ENCODE measurements at places on chromosomes 3 and 15.

GRCh38 chr3:33883538-33883950 lies 85.1 kb downstream of the PDCD6IP start:
- DNase-seq, result peak; percentile 57

- no peak for DNase-seq
Measured at GRCh38 chr3:72109327-72110259, 324.6 kb upstream of the PROK2 start.

DNA sequence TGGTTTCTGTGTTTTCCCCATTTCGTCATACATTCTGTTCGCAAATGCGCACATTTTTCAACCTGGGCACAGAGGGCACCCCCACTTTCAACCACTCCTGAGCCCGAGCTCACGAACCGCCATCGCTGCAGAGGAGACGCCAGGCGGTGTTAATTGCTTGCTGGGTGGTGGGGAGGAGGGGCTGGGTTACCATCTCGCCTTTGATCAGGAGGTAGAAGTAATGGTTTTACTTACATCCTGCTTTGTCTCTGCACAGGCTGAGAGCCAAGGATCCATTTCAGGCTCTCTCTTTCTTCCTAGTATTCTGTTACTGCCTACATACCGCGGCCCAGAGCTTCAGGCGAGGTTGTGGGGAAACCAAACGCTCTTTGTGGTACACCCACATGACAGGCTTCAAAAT lies 177.3 kb upstream of the WNT5A start:
- DNase-seq, result peak; percentile 55

GRCh38 chr3:10417847-10418246 lies 87.5 kb downstream of the ATP2B2 start:
- no peak for DNase-seq

DNA sequence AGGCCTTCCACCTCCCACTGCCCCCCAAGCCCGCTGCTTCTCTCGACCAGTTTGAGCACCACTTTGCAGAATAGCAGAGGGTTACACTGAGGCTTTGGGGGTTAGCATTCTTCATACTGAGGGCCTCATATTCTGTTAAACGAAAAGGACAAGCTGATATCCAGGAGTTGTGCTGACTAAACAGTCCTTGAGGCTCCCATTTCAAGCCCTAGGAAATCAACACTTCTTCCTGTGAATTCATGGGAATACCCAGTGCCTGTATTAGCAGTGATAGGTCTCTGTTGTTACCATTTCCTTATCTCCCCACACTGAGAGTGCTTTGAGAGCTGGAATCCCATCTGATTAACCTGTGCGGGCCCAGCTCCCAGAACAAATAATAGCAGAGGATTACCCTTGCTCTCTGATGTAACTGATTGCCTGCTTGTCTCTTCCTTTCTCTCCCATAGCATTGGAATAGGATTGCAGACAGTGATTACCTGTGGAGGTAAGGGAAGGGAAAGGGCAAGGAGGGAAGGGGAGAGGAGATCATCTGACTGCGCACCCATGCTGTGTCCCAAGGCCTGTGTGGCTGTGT lies 930 bp downstream of the FBXW12 start:
- no peak for DNase-seq

DNA sequence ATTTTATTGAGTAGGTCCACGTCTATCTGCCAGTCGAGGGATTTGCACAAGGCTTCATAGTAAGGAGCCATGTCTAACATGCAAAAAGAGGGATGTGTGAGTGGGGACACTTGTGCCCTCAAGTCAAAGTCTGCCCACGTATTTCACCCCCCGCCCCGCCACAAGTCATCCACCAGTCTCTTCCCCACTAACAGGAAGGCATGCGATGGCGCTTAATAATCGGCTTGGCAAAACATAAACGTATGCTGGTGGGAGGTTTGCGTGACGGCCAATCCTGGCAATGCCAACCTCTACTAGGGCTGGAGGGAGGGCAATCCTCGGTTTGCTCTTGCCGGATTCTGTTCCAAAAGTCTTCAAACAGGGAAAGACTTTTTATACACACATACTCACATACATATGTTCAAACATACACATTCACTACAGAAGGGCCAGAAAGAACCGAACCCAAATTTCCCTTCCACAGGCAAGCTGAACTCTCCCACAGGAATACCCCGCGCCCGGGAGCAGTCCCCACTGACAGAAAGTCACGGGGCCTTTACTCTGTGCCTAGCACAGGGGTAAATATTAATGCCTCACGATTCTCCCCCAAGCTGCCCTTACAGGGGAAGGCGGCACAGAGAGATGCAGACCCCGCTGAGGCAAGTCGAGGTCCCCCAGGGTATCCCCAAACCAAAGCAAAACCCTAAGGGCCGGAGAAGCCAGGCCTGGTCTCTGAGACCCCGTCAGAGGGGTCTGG lies 675 bp downstream of the PSMD6 start:
- DNase-seq, result no peak

- DNase-seq, result no peak
Measured at GRCh38 chr3:56291953-56292352, 176.3 kb downstream of the ERC2 start.

DNA sequence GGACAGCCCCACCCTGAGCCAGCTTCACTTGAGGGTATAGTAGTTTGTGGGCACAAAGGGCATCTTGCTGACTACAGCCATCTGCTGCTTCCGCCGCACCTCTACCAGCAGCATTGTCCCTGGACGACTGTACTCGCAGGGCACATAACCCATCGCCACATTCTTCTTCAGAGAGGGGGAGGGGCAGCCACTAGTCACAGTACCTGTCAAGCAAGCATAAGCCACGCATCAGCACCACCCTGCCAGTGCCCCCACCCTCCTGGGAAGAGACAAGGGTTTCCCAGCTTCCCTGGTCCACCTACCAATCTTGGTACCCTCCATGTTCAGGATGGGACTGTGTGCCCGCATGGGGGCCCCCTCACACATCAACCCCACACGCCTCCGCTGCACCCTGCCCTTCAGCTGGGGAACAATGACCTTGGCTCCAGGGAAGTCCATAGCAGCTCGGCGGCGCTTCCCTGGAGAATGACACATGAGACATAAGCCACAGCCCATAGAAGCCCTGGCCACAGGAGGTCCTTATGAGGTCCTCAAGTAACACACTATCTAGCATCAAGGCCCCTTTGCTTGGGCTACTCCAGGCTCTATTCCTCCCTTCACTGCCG lies 4.7 kb downstream of the AMT start:
- no peak for DNase-seq

GRCh38 chr3:187693431-187693830 lies 8.9 kb downstream of the RTP2 start:
- no peak for DNase-seq

DNA sequence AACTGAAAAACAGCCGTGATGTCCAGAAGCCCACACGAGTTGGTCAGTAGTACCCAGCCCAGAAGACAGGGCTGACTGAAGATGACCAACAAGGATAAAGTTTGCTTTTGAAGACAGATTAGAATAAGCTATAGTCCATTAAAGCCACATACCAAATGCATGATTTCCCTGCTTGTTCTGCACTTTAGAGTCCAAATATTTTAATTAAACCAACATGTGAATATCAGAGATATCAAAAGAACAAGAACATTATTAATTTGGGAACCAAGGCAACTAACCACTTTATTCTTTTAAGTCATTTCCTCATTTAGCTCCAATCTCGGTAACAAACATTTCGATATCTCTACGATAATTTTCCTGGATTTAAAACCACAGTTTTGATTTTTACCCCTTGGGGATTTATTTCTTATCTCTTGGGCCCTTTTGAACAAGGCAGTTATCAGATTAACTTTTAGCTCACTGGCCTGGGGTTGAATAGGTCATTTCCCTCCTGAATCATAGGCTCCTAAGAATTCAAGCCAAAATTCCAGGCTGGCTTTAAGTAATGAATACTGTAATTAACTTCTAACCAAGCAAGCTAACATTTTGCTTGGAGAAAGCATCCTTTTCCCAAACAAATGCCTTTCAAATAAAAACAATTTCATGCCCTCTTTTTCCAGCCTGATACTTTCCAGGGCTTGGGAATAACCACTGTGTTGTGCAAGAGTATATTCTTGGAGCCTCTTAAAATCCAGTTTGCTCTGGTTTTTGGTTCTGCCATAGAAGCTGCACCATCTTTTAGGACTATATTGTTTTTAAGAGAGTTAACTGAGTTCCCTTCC lies 102.9 kb upstream of the NR2E3 start:
- no peak for DNase-seq

GRCh38 chr3:17634201-17634600 lies 108.2 kb downstream of the TBC1D5 start:
- DNase-seq, result no peak

Data from neuronal stem cell (in vitro differentiated cells).